ENCODE measurements at places on chromosomes 3 and 15. TPM values are rescaled to one million over a fixed set of nuclear protein-coding genes. Genes with fewer than 3 reads are reported as not detected.

DNA sequence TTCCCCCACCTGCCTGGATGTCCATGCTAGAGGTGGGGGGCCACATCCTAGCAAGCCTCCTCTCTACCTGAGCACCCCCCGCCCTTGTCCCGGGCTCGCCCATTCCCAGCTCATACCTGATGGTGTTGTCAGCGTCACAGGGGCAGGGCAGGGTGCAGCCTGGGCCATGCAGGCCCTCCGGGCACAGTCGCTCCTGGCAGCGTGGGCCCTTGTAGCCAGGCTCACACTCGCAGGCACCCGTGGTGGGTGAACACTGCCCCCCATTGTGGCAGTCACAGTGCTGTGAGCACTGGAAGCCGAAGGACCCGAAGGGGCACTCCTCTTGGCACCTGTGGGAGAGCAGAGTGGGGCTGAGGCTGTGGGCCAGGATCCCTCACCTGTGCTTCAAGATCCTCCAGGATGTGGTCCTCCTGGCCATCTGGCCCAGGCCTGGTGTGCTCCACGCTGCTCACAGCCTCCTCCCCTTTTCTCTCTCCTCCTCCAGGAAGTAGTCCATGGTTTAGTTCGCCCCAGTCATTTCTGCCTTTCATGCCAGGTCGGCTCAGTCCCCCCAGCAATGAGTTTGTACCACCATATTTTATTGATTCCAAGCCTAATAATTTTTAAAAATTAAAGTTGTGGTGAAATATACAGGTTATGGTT is 95.6 kb downstream of the RAB11A start:
- DNase-seq, result no peak

PDE8A gene
- polyA plus RNA-seq, result 79.7 TPM

- no peak for DNase-seq
These were observed 275.4 kb downstream of the FOXP1 start for GRCh38 chr3:71307991-71308697.

BOC gene
- 26.6 TPM for polyA plus RNA-seq

REC114 gene
- not detected for polyA plus RNA-seq
